ENCODE measurements at places on chromosomes 1 and 21. TPM values are rescaled to one million over a fixed set of nuclear protein-coding genes. Genes with fewer than 3 reads are reported as not detected.

WDR64 gene
- not detected for total RNA-seq

TNFRSF8 gene
- total RNA-seq: not detected

TEDDM1 gene
- total RNA-seq: not detected

RHOC gene
- total RNA-seq: 7.9 TPM

ERICH3 gene
- not detected for total RNA-seq

LCE1A gene
- total RNA-seq: not detected

LCE1D gene
- not detected for total RNA-seq

CYP4B1 gene
- total RNA-seq: not detected

PLEKHN1 gene
- total RNA-seq: 0.60 TPM

FBXO28 gene
- total RNA-seq: 43.4 TPM

OR2W3 gene
- not detected for total RNA-seq

All from CD8-positive, alpha-beta T cell (primary cell).